ENCODE measurements at places on chromosomes 7 and 10. TPM values are rescaled to one million over a fixed set of nuclear protein-coding genes. Genes with fewer than 3 reads are reported as not detected.

NPTX2 gene
- total RNA-seq, result 0.97 TPM

SPRN gene
- 0.76 TPM for total RNA-seq

CCDC172 gene
- not detected for total RNA-seq

CELF2 gene
- 10.6 TPM for total RNA-seq
